Immature natural killer cell (primary cell): ENCODE measurements at places on chromosomes 16 and 17. TPM values are rescaled to one million over a fixed set of nuclear protein-coding genes. Genes with fewer than 3 reads are reported as not detected.
A peak's percentile ranks its signal among the peaks of the same experiment; 100 is the strongest.

PPP1R1B gene
- polyA plus RNA-seq, result not detected

DNA sequence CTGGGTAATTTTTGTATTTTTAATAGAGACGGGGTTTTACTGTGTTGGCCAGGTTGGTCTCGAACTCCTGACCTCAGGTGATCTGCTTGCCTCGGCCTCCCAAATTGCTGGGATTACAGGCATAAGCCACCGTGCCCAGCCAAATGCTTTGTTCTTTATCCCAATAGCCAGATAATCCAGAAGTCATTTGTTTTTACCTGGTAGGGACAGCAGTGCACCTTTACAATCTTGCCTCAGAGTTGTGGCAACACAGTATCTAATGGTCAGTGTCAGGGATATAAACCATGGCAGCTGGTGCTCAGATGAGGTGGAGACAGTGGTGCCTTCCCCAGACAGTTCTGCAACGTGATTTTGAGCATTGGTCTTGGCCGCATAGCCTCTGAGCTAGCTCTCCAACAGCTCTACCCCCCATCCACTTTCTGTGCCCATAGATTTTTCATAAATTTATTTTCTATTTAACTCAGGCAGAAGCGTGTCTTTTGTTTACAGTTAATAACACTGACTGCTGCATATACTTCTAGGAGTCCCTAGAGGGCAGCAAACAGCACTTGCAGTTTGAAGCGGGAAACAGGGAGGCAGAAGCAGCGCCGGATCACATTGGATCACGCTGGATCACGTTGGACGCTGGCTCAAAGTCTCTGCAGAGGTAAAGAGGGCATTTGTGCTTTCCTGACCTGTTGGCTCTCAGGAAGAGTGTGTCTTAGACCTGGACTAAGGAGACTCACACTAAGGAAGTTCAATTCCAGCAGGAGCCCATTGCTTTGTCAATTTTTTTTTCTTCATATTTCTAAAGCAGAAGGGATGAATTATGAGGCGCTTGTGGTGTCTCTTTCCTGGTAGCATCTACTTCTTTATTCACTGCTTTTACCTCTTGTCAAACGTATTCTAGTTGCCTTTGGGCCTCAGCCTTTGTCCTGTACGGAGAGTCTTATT, 5.1 kb upstream of the GGT6 start:
- no peak overlapping the region for H3K4me3 ChIP-seq
- no peaks in the 10 kb centered on the region for H3K27me3 ChIP-seq
- peak; percentile 37 for DNase-seq
- no peaks in the 10 kb centered on the region for H3K36me3 ChIP-seq

GRCh38 chr17:82019690-82020571, 2.7 kb downstream of the CENPX start:
- peaks cover 15% of the 10 kb centered on the region for H3K4me1 ChIP-seq
- no peak overlapping the region for H3K27ac ChIP-seq
- peak; percentile 56 for DNase-seq
- H3K4me3 ChIP-seq, result no peak overlapping the region

DNA sequence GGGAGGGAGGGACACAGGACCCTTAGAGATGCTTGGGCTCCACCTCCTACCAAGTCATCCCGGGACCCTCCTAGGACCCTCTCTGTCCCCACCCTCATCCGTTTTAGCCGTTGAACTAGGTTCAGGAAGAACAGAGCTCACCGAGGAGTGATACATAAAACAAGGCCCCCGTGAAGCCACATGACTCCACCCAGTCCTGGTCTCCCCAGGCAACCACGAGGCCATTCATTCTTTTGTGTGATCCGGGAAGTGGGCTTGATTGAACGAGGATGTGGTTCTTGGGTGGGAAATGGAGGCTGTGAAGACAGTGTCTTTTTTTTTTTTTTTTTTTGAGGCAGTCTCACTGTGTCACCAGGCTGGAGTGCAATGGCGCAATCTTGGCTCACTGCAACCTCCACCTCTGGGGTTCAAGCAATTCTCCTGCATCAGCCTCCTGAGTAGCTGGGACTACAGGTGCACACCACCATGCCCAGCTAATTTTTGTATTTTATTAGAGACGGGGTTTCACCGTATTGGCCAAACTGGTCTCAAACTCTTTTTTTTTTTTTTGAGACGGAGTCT, 14.8 kb downstream of the TRARG1 start:
- DNase-seq, result peak; percentile 96
- H3K27me3 ChIP-seq, result peaks cover 24% of the 10 kb centered on the region
- H3K4me1 ChIP-seq, result peaks cover 83% of the 10 kb centered on the region
- H3K4me3 ChIP-seq, result peak overlapping the region; percentile 69
- peak overlapping the region; percentile 95 for H3K27ac ChIP-seq

DNA sequence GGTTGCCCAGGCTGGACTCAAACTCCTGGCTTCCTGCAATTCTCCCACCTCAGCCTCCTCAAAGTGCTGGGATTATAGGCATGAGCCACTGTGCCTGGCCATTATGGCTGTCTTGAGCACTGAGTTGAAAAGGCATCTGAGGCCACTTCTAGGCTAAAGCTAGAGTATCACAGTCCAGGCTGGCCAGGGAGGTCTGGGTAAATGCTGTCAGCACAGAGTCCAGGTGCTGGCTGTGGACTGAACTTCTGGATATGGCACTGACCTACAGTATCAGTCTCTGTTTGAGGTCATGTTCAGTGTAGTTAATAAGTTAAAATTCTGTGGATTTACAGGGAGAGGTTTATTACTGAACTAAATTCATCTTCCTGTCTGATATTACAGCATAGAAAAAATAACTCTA, 222.5 kb upstream of the TOM1L1 start:
- H3K36me3 ChIP-seq, result no peaks in the 10 kb centered on the region
- no peaks in the 10 kb centered on the region for H3K4me1 ChIP-seq
- H3K4me3 ChIP-seq, result no peak overlapping the region
- H3K27me3 ChIP-seq, result no peaks in the 10 kb centered on the region

DNA sequence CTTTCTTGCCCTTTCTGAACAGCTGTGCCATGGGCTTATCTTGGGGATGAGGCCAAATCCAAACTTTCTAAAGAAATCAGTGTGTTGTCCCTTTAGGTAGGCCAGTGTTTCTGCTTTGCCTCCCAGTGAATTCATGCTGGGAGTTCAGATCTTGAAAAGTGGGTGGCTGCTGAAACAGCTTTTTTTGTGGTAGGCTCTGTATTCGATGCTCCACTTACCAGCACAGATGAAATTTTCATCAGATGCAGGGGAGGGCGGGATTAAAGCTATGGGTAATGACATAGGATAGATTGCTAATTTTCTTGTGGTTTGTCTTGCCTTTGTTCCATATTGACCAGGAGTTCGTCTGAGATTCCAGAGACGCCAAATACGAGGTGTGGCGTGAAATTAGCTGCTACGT, 2.8 kb downstream of the SOCS7 start:
- H3K27ac ChIP-seq, result no peak overlapping the region
- H3K4me1 ChIP-seq, result peaks cover 31% of the 10 kb centered on the region
- H3K36me3 ChIP-seq, result no peaks in the 10 kb centered on the region
- H3K4me3 ChIP-seq, result no peak overlapping the region
- peaks cover 4% of the 10 kb centered on the region for H3K27me3 ChIP-seq
